Progenitor cell of endocrine pancreas (in vitro differentiated cells): ENCODE measurements at places on chromosomes 12 and 14. TPM values are rescaled to one million over a fixed set of nuclear protein-coding genes. Genes with fewer than 3 reads are reported as not detected.

RALGAPA1 gene
- 57.0 and 58.7 TPM in 2 replicates for total RNA-seq

LGALS3 gene
- 27.0 and 49.3 TPM in 2 replicates for total RNA-seq

RPGRIP1 gene
- total RNA-seq = 0.19 and 0.58 TPM in 2 replicates

AMIGO2 gene
- total RNA-seq = 9.3 and 10.7 TPM in 2 replicates

RBP5 gene
- total RNA-seq = 5.8 and 7.6 TPM in 2 replicates

GYS2 gene
- not detected in 2 replicates for total RNA-seq

ALDH1L2 gene
- total RNA-seq = 0.69 and 1.5 TPM in 2 replicates

TAS2R43 gene
- 1.2 and 1.9 TPM in 2 replicates for total RNA-seq

KRT5 gene
- not detected in 2 replicates for total RNA-seq

LMNTD1 gene
- not detected in 2 replicates for total RNA-seq

GRCh38 chr12:86264451-86265328 is 8.5 kb upstream of the MGAT4C start:
- DNase-seq = peak; percentile 26
- H3K4me1 ChIP-seq = peaks cover 3% of the 10 kb centered on the region
- H3K4me3 ChIP-seq = peak overlapping the region; percentile 73
- no peaks in the 10 kb centered on the region for H3K27me3 ChIP-seq

DNA sequence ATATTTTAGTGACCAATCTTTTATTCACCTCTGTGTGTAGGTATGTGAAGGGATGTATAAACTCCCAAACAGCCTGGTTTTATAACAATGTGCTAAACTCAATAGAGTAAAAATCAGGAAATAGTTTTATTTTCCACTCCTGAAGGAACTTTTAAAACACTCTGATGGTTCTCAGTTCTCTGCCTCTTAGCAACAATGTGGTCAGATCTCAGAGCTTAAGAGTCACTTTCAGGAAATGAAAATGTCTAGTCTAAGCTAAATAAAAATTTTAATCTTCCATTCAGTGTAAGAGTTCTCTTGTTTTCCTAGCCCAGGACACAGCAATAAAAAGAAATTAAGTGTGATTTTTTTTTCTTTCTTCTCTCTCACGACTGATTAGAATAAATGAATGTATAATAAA is 718.0 kb downstream of the C12orf50 start:
- no peaks in the 10 kb centered on the region for H3K36me3 ChIP-seq
- H3K27ac ChIP-seq = no peak overlapping the region
- no peak overlapping the region for H3K4me3 ChIP-seq
- H3K4me1 ChIP-seq = no peaks in the 10 kb centered on the region
- H3K27me3 ChIP-seq = no peaks in the 10 kb centered on the region

DNA sequence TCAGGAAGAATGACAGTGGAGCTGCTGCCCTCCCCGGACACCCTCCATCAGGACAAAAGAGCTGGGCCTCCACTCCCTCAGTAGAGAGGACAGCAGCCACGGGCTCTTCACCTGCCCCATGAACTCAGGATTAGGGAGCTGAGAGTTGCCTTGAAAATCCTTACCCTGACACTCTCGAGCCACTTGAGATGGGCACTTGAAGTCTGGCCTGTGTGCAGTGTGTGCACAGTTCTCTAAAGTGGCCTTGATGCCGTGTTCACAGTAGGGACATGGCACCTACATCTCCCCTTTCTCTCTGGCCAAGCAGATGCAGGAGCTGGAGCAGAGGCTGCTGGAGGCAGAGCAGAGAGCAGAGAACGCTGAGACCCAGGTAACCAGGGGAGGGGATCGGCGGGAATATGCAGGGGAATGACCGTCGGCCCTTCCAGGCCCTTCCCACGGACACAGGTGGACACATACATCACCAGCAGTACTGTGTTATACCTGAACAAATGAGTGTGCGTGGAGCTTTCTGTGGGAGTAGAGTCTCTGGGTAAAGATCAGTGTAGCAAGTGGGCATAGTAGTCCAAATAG is 22.5 kb downstream of the PLEKHH1 start:
- peaks cover 17% of the 10 kb centered on the region for H3K36me3 ChIP-seq
- no peak overlapping the region for H3K27ac ChIP-seq
- DNase-seq = no peak
- no peaks in the 10 kb centered on the region for H3K27me3 ChIP-seq

GRCh38 chr12:115543269-115543668 is 734.2 kb downstream of the MED13L start:
- no peak for DNase-seq
- peaks cover 3% of the 10 kb centered on the region for H3K27me3 ChIP-seq
- peaks cover 2% of the 10 kb centered on the region for H3K36me3 ChIP-seq
- no peak overlapping the region for H3K27ac ChIP-seq
- H3K4me3 ChIP-seq = no peak overlapping the region

DNA sequence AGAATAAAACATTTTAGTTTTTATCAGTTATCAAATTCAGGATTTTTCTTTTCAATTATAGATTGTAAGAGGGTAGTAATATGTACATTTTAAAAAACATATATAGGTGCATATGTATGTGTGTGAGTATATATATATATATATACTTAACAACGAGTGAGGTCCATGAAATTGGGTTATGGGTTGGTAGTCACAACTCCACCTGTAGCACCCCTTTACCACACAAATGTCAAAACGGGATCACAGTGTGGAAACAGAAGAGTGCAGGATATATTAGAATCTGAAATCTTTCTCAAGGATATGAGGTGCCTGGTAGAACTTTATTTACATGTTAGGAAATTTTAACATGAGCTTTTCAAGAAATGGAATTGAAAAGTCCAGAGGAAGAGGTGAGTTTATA is 31.3 kb downstream of the MIA2 start:
- H3K36me3 ChIP-seq = peaks cover 3% of the 10 kb centered on the region
- peak overlapping the region; percentile 50 for H3K27ac ChIP-seq
- no peaks in the 10 kb centered on the region for H3K27me3 ChIP-seq
- no peak for DNase-seq
- peaks cover 30% of the 10 kb centered on the region for H3K4me1 ChIP-seq

- H3K27me3 ChIP-seq = no peaks in the 10 kb centered on the region
- peak overlapping the region; percentile 93 for H3K27ac ChIP-seq
- DNase-seq = no peak
- peak overlapping the region; percentile 45 for H3K4me3 ChIP-seq
Observed at GRCh38 chr12:118189741-118190191, 53.8 kb downstream of the PEBP1 start.

DNA sequence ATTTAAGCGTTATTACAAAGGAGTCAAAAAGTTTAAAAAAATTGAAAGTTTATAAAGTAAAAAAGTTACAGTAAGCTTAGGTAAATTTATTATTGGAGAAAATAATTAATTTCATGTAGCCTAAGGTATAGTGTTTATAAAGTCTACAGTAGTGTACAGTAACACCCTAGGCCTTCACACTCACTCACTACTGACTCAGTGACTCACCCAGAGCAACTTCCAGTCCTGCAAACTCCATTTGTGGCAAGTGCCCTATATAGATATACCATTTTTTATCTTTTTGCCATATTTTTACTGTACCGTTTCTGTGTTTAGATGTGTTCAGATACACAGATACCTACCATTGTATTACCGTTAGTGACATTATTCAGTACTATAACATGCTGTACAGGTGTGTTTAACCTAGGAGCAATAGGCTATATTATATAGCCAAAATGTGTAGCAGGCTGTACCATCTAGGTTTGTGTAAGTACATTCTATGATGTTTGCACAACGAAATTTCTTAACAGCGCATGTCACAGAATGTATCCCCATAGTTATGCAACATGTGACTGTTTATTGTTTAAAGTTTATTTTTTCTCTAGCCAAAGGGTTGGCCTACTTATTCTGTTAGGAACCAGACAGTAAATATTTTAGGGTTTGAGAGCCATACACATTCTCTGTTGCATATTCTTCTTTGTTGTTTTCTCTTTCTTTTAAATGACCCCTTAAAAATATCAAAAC is 155.5 kb downstream of the PCNX1 start:
- DNase-seq = no peak
- peaks cover 65% of the 10 kb centered on the region for H3K36me3 ChIP-seq
- H3K4me1 ChIP-seq = peaks cover 5% of the 10 kb centered on the region
- H3K27me3 ChIP-seq = no peaks in the 10 kb centered on the region

DNA sequence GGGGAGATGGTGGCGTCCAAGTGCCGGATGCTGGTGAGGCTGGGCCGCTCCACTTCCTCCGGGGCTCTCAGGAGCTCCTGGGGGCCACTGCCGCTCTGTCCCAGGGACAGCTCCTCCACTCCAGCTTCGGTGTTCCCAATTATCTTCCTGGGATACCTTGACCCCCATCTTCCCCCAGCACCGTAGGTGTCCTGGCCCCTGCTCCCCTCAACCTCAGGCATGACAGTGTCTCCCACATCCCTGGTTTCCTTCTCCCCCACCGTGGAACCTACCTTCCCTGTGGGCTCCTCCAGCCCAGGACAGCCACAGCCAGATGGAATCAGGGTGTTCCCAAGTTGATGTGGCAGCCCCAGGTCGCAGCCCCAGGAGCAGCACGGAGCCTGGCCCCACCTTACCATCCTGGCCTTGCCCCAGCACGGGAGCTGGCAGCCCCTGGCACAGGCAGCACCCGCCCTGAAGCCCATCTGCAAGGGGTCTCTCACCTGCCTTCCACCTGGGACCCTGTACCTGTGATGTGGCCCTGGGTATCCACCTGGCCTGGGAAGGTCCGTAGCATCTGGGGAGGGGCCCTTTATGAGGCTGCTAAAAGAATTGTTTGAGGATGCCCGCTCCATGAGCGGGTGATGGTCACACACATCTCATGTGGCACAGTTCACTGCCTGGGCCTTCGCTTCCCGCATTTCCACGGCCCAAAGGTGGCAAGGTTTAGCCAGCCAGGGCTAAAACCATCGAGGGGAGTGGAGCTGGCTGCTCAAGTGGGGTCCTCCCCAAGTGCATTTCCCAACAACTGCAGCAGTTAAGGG is 4.1 kb downstream of the TMEM121 start:
- H3K4me3 ChIP-seq = no peak overlapping the region
- no peak overlapping the region for H3K27ac ChIP-seq
- no peak for DNase-seq
- no peaks in the 10 kb centered on the region for H3K4me1 ChIP-seq
- peaks cover 16% of the 10 kb centered on the region for H3K27me3 ChIP-seq
- no peaks in the 10 kb centered on the region for H3K36me3 ChIP-seq

GRCh38 chr14:93173943-93174395 is 10.7 kb downstream of the MOAP1 start:
- H3K4me1 ChIP-seq = peaks cover 7% of the 10 kb centered on the region
- no peak overlapping the region for H3K4me3 ChIP-seq
- no peaks in the 10 kb centered on the region for H3K36me3 ChIP-seq
- peak overlapping the region; percentile 26 for H3K27ac ChIP-seq

GRCh38 chr12:27505109-27505508 is 18.9 kb upstream of the PPFIBP1 start:
- no peaks in the 10 kb centered on the region for H3K27me3 ChIP-seq
- H3K36me3 ChIP-seq = no peaks in the 10 kb centered on the region
- no peak overlapping the region for H3K27ac ChIP-seq

DNA sequence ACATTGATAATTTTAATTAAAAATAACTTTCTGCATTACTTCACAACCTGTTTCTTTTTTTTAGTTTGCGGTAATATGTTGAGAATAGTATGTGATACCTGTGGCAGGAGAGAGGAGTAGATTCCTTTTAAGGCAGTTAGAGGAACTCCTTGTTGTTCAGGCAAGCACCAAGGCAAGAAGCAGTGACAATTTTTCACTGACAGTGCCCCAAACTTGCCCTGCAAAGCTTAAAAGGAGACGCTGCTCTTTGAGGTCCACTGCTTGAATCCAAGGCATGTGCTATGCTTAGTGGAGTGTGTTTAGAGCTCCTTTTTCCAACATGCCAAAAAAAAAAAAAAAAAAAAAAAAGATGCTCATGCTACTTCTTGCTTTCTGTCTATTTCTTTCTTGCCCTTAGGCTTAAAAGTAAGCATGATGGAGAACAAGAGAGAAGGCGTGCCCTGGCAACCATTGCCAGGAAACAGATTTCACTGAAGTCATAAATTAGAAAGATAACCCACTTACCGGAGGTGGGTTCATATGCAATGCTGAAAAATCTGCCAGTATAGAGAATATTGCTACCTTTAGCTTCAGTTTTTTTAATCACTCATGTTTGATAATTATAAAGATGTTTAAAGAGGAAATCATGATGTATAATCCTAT is 58.3 kb upstream of the DYRK2 start:
- H3K27ac ChIP-seq = no peak overlapping the region
- no peaks in the 10 kb centered on the region for H3K27me3 ChIP-seq
- no peaks in the 10 kb centered on the region for H3K36me3 ChIP-seq
- H3K4me3 ChIP-seq = no peak overlapping the region
- peaks cover 20% of the 10 kb centered on the region for H3K4me1 ChIP-seq

- H3K36me3 ChIP-seq = peaks cover 15% of the 10 kb centered on the region
- no peak for DNase-seq
- H3K4me3 ChIP-seq = no peak overlapping the region
- no peaks in the 10 kb centered on the region for H3K27me3 ChIP-seq
Observed at GRCh38 chr12:112170376-112170775, 45.0 kb downstream of the TRAFD1 start.

- no peak for DNase-seq
- no peak overlapping the region for H3K27ac ChIP-seq
- H3K36me3 ChIP-seq = no peaks in the 10 kb centered on the region
- H3K27me3 ChIP-seq = peaks cover 17% of the 10 kb centered on the region
- H3K4me3 ChIP-seq = no peak overlapping the region
- H3K4me1 ChIP-seq = peaks cover 13% of the 10 kb centered on the region
Observed at GRCh38 chr12:4141348-4142270, 132.0 kb upstream of the CCND2 start.

DNA sequence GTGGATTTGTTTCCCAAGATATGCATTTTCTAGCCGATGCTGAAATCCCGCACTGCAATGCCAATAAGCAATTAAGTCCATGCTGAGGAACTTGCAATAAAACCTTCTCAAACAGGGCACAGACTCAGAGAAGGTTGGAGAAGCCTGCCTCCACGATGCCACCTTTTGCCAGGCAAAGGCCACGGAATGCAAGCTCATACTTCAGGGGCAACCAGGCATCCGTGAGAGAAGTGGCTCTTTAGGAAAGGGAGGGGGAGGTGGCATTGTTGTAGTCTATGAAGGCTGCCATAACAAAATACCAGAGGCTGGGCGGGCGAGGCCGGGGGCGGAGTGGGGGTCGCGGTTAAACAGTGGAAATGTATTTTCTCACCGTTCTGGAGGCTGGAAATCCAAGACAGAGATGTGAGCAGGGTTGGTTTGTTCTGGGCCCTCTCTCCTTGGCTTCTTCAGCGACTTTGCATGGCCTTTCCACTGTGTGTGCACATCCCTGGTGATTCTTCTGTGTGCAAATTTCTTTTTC is 689.5 kb downstream of the VRK1 start:
- no peak overlapping the region for H3K27ac ChIP-seq
- no peaks in the 10 kb centered on the region for H3K4me1 ChIP-seq
- no peak for DNase-seq
- H3K27me3 ChIP-seq = peaks cover 11% of the 10 kb centered on the region
- H3K4me3 ChIP-seq = no peak overlapping the region

- peak; percentile 98 for DNase-seq
- H3K27me3 ChIP-seq = no peaks in the 10 kb centered on the region
- peaks cover 28% of the 10 kb centered on the region for H3K4me1 ChIP-seq
Observed at GRCh38 chr12:4538207-4539160, at the start of gene RAD51AP1. Gene RAD51AP1, plus strand, starts transcription at chr12:4538890. Its CDS starts 50 bp downstream, at chr12:4538940.

- H3K27me3 ChIP-seq = no peaks in the 10 kb centered on the region
- H3K4me1 ChIP-seq = no peaks in the 10 kb centered on the region
- no peak overlapping the region for H3K27ac ChIP-seq
- no peaks in the 10 kb centered on the region for H3K36me3 ChIP-seq
Observed at GRCh38 chr12:41606468-41607445, 418.6 kb downstream of the PDZRN4 start.
